Motor neuron (in vitro differentiated cells): ENCODE measurements at places on chromosomes 16 and 17. TPM values are rescaled to one million over a fixed set of nuclear protein-coding genes. Genes with fewer than 3 reads are reported as not detected.
A peak's percentile ranks its signal among the peaks of the same experiment; 100 is the strongest.

- ATAC-seq = peak; percentile 58
Observed at GRCh38 chr17:17782523-17783115, 54.2 kb downstream of the SREBF1 start.

DNA sequence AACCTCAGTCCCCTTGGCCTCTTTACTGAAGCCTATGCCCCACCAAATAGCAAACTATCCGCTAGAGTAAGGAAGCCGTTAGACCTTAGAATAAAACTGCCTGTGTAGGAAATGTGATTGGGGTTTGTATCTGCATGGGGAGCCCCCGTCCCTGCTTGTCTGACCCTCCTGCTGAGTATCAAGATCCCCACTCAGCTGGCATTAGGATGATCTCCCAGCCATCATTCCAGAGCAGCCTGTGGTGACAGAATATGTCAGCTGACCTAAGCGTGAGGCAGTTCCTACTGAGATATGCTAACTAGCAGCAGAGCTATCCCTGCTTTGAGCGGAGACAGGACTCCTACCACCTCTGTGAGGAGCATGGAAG, 645 bp upstream of the GFOD2 start:
- ATAC-seq = peak; percentile 75

- peak; percentile 99 for ATAC-seq
Observed at GRCh38 chr17:58219007-58219788, at the start of gene MKS1. Gene MKS1 (minus strand): TSS chr17:58219255. CDS start chr17:58219230, 25 bp downstream.

GRCh38 chr17:80759377-80759673, 214.7 kb downstream of the RPTOR start:
- no peak for ATAC-seq

GRCh38 chr17:44008205-44008909, 3.9 kb downstream of the NAGS start:
- ATAC-seq = no peak

GRCh38 chr17:81545160-81545949, 6.8 kb downstream of the FAAP100 start:
- ATAC-seq = no peak

- peak; percentile 81 for ATAC-seq
Observed at GRCh38 chr16:76732894-76733293, 455.7 kb downstream of the CNTNAP4 start.

GRCh38 chr17:37598145-37598544, 11.1 kb downstream of the SYNRG start:
- ATAC-seq = no peak

Gene TBX2
- total RNA-seq = 1.9 and 2.7 TPM in 2 replicates

DNA sequence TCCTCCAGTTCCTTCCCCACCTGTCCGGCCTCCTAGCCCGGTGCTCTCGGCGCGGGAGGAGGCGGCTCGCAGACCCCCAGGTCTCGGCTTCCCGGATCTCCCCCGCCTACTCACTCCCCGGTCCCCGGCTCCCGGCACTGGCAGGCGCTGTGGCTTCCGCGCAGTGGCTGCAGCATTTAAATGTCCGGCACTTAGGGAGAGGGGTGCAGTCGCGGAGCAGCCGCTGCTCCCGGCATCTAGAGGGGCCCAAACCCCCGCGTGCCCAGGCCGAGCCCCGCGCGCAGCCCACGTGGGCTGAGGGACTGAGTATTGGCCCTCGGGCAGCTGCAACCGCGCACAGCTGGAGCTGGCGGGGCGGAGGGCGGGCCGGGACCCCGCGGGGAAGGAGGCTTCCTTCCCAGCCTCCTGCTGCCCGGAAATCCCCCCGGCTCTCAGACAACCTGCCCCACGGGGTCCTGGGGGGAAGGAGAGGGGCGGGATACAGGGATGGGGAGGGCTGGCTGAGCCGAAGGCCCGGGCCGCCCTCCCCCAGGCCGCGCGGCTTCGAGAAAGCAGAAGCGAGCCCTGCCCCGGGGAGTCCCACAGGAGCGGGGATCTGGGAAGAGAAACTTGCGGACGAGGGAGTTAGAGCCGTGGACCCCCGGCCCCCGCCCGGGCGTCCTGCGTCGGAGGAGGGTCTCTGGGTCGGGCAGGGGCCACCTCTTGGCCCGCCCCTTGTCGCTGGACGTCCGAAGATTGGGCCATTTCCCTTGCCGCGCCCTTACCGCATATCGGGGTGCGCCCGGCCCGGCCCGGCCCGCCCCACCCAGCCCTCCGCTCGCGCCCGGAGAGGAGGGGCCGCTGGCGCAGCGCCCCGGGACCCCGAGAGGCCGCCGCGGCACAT, at the start of gene MMP25:
MMP25 (plus strand) TSS at position 804 of the 883 bp plus-strand sequence. CDS start 357 bp downstream, outside the sequence.
- peak; percentile 63 for ATAC-seq

DNA sequence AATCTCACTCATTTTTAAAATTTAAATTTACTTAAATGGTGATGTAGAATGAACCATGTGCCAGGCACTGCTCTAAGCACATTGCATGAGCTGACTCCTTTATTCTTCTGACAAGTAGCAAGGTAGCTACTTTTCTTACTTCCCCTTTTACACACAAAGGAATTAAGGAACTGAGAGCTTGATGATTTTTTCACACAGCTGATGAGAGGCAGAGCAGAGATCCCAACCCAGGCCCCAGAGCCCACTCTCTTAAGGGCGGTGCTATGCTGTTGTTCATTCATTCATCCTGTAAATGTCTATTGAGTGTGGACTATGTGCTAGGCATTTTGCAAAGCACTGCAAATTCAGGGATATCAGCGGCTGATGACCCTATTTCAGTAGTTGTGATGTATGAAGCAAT, 17.9 kb downstream of the SEC14L5 start:
- ATAC-seq = no peak

Gene ATP6V0D1
- total RNA-seq = 81.7 and 87.4 TPM in 2 replicates

DNA sequence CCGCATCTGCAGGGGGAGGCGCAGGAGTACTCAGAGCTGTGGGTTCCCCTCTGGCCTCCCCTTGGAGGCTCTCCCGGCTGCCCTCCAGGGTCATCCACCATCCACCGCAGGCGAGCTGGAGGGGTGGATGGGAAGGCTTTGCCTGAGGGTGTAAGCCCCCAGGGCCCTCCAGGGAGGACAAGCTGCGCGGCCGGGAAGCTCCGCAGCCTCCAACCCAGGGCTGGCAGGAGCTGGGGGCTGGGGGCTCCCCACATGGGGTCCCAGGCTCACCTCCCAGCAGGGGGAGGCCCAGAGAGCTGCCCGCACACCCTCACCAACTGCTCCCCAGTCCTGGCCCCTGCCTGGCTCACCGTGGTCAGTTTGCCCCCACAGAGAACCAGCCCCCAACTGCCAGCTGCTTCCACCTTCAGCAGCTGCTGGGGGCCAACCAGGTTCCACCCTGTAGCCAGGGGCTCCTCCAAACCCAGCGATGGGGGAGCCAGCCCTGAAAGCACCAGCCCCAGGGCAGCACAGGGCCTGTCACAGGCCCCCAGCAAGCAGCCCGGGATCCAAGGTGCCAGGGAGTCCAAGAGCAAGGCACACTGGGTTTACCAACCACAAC, 19.8 kb upstream of the CHMP6 start:
- no peak for ATAC-seq

- no peak for ATAC-seq
Observed at GRCh38 chr16:75225678-75226515, 7.1 kb downstream of the CTRB1 start.
